ENCODE measurements at places on chromosomes 3 and 15.

DNA sequence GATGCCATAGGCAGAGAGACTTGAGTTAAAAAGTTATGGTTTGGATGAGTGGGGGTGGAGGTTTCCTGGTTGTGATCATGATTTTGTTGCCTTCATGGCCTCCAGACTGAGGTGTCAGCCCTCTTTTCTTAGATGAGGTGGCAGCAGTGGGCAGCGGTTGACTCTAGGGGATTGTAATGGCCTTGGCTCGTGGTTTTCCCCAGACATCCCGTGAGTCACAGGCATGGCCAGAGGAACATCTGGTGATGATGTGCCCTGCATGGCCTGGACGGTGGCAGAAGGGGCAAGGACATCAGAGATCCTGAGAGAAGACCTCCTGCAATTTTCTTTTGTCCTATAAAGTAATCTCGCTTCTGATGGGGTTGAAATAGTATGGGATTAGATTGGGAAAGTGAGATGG is 12.4 kb downstream of the RETNLB start:
- DNase-seq: peak; percentile 65

DNA sequence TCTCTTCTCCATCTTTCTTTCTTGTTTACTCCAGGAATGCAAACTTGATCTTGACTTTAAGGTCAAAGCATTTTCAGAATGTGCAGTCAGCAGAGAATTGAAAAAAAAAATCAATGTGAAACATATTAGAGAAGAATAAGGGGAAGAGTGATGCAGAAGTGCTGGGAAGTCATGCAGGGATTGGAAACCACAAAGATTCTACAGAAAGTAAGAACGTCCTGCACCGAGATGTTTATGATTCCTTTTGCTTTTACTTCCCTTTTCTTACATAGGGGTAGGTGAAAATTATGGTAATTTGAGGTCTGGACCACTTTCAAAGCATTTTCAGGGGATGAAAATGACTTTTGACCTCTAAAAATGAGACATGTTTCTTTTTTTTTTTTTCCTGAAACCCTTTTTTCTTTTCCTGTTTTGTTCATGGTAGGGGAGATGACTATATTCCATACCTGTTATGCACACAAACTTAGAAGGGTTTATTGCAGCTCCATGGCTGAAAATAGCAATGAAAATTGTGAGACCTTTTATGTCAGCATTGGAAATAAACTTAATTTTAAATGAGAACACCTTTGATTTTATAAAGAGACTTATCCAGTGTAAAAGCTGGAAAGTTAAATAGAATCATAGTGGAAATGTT is 623.5 kb upstream of the TBL1XR1 start:
- DNase-seq: no peak

- no peak for DNase-seq
Observed at GRCh38 chr15:86555939-86556338, 476.3 kb downstream of the AGBL1 start.

DNA sequence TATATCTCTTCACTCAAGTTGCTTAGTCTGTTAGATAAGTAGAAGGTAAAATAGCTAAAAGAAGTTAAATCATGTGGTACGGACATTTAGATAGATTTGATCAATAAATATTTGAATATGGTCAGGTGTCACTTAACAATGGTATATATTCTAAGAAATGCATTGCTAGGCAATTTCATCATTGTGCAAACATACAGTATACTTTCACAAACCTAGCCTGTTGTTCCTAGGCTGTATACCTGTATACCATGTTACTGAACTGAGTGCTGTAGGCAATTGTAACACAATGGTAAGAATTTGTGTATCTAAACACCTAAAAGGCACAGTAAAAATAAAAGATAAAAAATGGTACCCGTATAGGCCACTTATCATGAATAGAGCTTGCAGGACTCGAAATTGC is 112.8 kb upstream of the CGNL1 start:
- no peak for DNase-seq

- DNase-seq: peak; percentile 90
Observed at GRCh38 chr3:126113733-126114442, 30.0 kb upstream of the SLC41A3 start.

DNA sequence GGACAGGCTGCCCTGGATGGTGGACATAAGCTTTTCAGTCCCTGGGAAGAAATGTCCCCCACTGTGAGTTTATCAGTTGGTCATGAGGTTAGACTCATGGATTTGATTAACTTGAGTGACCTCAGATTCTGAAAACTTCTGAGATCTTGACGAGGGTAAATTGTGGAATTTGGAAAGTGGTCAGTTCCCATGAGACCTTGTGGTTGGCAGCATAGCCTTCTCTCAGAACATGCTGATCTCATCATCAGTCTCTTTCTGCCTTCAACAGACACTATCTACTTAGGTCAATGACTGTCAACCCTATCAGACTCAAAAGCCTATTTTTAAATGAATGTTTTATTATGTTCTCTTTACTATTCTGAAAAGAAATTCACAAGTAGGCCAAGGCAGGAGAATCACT is 45.6 kb upstream of the NDUFB4 start:
- DNase-seq: no peak

- peak; percentile 81 for DNase-seq
Observed at GRCh38 chr3:46995901-46996562, 16.6 kb downstream of the NBEAL2 start.

Data from osteoblast (primary cell).